Activated CD4-positive, alpha-beta T cell treated with anti-CD3 and anti-CD28 coated beads, Interleukin-2, Interleukin-6, amounts not matched to agents 100 ng/mL and 50 ng/mL, durations not matched to agents 16 hours and 8 hours (primary cell): ENCODE measurements at places on chromosomes 11 and 22.

DNA sequence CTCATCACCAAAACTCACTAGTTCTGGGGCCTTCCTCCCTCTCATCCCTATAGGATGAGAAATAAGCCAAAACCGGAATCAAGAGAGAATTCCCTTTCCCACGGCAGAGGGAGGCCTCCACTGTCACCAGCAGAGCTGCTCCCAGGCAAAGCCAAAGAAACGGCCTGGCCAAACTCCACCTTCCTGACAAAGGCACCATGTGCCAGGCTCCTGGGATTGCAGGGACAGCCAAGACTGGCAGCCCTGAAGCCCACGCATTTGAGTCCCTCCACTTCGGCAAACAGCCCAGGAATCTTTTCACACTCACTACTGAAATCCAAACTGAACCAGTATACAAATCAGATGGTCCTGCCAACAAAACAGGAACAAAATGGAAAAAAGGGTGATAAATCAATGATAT is 6.1 kb downstream of the SMCO4 start:
- no peak for DNase-seq

GRCh38 chr11:127105593-127106541 is 105.3 kb upstream of the KIRREL3 start:
- DNase-seq, result no peak

- DNase-seq, result no peak
Measured at GRCh38 chr22:33056690-33057089, 1.5 kb downstream of the SYN3 start.

DNA sequence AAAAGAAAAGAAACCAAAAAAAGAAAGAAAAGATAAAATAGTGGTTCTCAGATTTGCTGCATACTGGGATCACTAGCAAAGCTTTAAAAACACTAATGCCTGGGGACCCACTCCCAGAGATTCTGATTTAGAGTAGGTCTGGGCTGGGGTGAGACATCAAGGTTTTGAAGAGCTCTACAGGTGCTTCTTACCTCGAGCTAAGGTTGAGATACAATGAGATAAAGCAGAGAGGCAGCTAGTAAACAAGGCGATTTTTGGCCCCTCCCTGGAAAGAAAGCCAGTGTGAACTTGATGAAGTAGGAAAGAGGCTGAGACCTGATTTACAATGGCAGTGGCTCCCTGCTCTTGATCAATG is 327.6 kb upstream of the CCDC90B start:
- DNase-seq, result no peak

DNA sequence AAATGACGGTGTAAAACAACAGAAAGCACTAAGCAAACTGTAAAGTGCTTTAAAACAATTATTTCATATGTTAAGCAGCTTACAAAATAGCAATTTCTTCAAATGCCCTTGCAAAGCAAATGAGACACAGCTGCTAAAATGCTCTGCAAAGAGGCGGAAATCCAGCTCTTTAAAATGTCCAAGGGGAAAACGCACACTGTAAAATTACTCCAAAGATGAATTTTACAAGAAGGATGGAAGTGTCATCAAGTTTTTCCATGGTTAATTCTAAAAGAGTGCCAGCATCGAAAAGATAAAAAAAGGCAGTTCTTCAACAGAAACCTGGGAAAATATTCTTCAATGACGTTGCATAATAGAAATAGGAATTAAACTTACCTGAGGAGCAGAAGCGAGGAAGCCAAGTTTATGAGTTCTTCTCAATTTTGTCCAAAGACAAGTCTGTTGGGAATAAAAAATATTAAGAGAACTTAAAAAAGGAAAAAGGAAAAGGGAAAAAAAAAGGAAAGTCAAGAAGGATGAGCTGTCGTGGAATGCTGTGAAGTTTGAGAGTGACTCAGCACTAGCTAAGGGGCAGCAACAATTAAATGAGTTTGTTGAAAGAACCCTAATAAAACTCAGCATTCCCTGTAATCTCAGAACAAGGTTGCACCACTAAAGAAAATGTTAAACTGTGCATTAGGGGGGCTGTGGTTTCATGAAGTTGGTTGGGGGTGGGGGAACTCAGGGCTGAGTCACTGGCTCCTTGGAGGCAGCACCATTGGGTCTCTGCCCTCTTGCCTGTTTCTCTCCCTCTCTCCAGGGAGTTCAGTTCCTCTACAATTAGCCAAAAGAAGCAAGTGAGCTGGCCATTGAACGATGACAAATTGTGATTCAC is 64.2 kb upstream of the BLID start:
- DNase-seq, result no peak

GRCh38 chr22:43408009-43408408 is 3.8 kb upstream of the MPPED1 start:
- no peak for DNase-seq

- DNase-seq, result no peak
Measured at GRCh38 chr11:12812849-12813248, 138.6 kb downstream of the TEAD1 start.

DNA sequence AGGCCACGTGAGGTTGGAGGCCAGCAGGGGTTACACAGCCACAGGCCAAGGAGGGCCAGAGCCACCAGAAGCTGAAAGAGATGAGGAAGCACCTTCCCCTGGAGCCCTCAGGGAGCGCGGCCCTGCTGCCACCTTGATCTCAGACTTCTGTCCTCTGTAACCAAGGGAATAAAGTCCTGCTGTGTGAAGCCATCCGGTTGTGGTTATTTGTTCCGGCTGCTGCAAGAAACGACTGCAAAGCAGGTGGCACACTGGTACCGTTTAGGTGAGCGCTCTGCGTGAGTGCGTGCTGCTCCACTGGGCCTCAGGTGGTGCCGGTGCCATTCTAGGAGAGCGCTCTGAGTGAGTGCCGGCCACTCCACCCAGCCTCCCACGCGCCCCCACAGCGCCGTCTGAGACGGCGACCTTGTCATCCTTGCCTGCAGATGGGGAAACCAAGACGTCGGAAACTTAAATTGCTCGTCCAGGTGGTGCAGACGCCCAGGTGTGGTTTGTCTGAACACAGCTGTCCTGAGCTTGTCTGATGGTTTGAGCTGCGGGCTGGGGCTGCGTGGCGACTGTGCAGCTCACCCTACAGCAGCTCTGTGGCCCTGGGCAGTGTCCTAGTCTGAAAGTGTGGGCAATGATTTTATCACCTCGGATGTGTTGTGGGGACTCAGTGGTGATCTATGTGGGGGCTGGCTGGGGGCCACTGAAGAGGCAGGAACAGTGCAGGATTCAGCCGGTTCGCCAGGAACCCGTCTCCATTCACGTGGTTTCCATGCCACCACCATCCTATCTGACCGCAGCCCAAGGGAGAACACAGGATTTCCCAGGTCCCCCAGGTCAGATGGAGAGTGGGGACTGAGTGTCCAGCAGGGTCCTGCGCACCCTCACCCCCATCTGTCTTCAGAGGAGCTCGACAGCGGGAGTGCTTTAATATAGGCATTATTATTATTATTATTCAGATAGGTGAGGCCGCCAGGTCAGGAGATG is 4.6 kb upstream of the MRGPRG start:
- DNase-seq, result no peak

GRCh38 chr11:63277345-63277943 is 34.0 kb upstream of the SLC22A25 start:
- no peak for DNase-seq

DNA sequence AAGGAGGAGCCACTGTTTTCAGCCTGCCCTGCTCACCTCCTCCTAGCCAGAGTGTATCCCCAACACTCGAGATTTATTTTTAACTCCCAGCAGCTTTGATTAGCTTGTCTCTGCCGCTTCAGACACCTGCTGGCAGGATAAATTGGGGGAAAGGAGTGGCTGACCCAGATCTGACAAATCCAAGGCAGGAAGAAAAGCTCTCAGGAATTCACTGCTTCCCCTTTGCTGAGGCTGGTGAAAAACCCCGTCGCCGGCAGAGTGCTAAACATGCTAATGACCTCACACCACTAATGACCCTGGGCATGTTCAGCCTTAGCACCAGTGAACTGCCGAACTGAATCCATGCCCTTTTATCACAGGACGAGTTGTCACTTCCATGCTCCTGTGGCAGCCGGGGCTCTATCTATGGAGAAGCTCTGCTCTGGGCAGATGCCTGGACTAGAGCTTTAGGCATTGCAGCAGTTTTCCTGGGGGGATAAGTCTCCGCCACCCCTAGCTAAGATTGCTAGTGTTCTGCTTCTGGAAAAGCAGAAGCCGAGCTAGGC is 52.2 kb downstream of the FEZ1 start:
- DNase-seq, result no peak

GRCh38 chr11:120694726-120695125 is 183.2 kb downstream of the GRIK4 start:
- DNase-seq, result no peak

DNA sequence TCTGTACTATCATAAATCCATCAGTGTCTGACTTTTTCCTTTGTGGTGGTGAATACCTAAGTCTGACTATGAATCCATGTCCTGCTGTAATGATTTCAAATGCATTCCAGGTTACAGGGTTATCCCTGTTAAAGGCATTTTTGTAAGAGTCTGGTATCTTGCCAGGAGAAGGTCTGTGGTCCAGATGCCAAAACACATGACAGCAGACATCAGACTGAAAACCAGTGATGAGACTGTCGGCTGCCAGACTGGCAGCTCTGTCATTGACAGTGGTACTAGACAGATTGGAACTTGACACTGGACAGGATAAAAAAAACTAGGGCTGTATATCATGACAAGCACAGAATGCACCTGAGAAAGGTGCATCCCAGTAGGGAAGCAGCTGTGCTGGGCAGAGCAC is 301.8 kb upstream of the FAT3 start:
- no peak for DNase-seq

DNA sequence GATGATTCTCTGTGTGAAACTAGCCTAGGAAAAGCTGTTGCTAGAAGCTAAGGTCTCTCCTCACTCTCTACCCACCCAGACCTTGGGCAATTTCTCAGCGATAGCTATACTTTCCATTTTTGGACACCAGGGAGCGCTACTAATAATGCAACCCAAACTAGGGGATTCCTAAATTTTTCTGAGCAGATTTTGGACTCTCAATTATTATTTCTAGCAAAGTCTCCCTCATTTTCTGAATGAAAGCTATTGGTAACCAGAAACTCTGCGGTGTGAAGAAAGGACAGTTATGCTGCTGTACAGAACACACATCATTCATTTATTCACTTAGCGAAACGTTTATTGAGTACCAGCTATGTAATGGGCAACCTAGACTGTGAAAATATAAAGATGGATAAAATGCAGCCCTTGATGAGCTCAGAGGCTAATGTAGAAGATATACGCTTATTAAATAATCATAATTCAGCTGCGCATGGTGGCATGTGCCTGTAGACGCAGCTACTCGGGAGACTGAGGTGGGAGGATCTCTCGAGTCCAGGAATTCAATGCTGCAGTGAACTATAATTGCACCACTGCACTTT is 6.1 kb upstream of the STIM1 start:
- peak; percentile 72 for DNase-seq

- DNase-seq, result no peak
Measured at GRCh38 chr11:47393163-47394049, 15.0 kb upstream of the SLC39A13 start.

GRCh38 chr22:45472426-45472825 is 30.3 kb upstream of the FBLN1 start:
- no peak for DNase-seq

DNA sequence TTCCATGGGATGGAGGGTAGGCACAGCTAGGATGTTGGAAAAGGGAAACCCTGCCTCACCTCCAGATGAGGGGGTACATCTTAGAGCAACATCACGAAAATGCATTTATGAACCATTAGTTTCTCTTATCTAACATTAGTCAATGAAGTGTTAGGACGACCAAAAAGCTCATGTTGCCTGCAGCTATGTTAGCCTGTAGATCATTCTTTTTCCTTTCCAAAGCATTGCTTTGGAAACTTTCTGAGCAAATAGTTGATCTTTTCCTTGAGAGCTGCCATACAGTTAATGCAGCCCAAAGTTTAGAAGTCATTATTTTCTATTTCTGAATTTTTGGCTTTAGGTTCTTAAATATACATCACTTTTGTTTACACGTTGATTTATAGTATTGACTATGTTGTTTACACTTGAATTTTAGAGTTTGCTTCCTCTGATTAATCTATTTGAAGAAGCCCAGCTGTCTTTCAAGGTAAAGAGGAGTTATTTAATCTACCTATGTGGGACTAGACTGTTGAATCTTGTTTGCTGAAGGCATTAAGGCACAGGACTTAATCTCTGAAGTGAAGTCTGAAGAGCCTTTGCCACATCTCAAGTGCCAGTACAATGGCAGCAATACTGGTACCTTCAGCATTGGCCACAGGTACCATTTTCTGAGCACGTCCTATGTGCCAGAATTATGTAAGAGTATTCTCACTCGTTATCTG is 11.0 kb downstream of the POU2AF3 start:
- no peak for DNase-seq

DNA sequence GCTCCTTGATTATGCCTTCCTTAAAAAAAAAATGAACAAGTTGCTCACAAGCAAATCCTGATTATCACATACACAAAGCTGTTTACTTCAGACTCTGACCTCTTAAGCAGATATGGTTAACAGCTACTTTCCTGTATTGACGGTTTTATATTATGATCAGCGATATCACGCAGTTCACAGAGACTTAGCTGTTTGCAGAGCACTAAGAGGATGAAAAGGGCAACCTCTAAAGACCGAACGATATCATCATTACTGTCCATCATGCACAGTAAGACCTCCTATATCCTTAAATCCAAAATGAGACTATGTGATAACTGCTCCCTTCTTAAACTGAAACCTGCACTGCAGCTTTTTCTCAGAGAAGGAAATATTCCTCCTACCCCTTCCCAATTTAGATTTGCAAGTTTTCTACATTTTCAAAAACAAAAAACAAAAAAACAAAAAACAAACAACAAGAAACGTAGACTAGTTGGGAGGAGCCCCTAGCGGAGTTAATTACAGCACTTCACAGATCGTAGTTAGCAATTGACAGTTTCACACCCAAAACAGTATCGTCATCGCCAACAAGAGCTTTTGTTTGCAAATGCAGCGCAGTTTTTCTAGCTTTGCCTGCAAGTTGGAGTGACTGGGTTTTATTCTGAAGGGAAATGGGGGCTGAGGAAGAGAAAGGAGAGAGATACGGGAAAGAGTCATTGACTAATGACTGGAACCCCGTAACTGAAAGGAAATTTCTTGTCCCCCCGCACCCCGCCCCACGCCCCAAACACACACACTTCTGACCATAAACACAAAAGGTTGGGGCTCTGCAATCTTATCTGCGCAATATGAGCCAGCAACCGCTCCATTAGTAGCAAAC is 1.2 kb downstream of the DDX6 start:
- DNase-seq, result peak; percentile 60

- DNase-seq, result peak; percentile 60
Measured at GRCh38 chr11:119093942-119094815, 7.5 kb downstream of the DPAGT1 start.
